ENCODE measurements at places on chromosomes 12 and 14.

DNA sequence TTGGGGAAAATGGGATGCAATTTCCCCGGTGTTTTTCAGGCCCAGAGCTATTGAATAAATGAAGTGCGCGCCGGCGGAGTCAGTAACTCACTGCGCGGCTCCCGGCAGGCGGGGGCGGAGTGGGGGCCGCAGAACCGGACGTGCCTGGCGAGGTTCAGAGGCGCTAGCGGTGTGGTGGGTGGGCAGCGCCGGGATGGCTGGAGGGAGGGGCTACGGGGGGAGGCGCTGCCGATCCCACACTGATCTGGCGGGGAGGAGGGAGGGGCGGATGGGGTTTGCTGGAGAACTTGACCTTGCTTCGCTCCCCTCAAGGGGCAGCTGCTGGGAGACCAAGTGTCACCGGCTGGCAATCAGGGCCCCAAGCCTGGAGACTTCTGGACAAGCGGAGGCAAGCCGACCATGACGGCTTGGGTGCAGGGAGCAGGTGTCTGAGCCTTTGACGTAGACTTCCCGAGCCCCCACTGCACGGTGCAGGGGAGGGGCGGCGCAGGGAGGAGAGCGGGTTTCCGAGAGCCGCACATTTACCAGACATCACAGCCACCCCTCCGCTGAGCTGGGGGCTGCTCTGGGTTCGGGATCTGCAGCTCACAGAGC is 174.1 kb upstream of the RTL1 start:
- no peak for DNase-seq

DNA sequence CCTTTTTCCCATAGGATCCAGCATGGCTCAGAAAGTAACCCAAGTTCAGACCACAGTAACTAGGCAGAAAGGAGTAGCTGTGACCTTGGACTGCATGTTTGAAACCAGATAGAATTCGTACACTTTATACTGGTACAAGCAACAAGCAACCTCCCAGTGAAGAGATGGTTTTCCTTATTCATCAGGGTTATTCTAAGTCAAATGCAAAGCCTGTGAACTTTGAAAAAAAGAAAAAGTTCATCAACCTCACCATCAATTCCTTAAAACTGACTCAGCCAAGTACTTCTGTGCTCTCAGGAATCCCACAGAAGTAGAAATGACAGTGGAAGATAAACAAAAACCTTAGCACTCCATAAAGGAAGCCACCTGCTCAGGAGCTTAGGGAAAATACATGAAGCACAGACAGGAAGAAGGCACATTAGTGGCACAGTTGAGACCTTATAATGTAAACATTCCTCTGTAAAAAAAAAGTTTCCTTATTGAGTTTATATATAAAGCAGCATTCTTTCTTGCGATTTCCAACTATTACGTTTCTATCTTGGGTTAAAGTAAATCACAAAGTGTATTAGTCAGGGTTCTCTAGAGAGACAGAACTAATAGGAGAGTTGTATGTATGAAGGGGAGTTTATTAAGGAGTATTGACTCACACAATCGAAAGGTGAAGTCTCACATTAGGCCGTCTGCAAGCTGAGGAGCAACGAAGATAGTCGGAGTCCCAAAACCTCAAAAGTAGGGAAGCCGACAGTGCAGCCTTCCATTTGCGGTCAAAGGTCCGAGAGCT is 398.4 kb downstream of the DAD1 start:
- no peak for DNase-seq

DNA sequence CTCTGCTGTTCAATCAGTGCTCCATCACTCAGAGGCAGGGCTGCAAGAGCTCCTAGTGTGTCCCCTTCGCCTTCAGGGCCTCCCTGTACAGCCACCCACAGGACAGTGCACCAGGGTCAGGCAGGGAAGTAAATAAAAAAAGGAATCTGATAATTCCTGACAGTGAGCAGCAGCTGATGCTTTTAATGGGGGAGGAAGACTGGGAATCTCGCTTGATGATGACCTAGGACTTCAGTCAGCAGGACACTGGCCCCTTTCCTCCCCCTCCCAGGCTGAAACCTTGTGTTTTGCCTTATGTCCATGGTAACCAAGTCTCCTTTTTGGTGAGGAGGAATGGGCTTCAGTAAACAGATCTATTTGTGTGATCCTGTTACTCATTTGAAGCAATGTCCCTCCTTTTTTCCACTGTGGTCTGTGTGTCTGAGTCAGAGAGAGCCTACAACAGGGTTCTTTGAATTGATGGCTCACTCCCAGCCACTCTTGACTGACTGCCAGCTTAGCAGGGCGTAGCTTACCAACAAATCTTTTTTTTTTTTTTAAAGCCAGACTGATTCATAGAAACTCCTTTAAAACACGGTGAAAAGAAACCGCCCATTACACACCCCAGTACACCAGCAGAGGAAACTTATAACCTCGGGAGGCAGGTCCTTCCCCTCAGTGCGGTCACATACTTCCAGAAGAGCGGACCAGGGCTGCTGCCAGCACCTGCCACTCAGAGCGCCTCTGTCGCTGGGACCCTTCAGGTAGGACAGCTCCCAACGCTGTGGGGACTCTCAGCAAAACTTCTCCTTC is at the start of gene EMP1:
Gene EMP1 (plus strand): TSS at position 597 of the 792 bp plus-strand sequence. CDS start 14,785 bp downstream, outside the sequence.
- DNase-seq = peak; percentile 99

GRCh38 chr14:71143381-71144290 is 236.4 kb downstream of the PCNX1 start:
- DNase-seq = peak; percentile 53

DNA sequence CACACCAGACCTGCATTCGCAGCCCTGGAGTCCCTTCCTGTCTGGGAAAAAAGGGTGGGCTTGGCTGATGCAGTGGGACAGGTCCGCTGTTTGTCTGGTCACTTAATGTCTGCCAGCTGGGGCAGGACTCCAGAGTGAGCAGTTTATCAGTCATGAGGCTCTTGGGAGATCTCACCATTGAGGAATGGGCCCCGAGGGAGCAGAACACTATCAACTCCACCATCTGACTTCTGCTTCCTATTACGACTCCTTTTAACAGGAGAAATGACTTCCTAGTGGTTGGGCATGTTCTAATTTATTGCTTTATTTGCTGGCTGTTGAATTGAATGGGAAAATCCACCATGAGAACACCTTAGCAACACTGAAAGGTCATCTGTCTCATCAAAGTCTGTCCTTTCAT is 182.5 kb upstream of the RASSF8 start:
- no peak for DNase-seq

DNA sequence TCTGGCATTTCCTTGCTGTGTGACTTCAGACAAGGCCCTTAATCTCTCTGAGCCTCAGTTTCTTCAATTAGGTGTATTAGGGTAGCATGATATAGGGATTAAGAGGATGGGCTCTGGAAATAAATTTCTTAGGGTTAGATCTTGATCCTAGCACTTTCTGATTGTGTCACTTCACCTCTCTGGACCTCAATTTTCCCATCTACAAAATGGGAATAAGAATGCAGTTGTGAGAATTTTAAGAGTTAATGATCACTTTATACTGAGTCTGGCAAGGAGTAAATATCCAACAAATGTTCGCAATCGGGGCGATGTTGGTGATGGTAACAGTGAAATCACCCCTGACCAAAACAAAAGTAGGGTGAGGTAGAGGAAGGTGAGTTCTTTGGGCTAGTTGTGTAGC is 4.0 kb downstream of the RPH3A start:
- DNase-seq = no peak

GRCh38 chr14:75877884-75878283 is 103.9 kb downstream of the TGFB3 start:
- no peak for DNase-seq

GRCh38 chr12:85516667-85517325 is 236.8 kb downstream of the ALX1 start:
- DNase-seq = no peak

Data from fibroblast of skin of left biceps (primary cell).